ENCODE measurements at places on chromosomes 11 and 22.

GRCh38 chr11:84056653-84057376 lies 770.6 kb upstream of the CCDC90B start:
- DNase-seq: no peak

DNA sequence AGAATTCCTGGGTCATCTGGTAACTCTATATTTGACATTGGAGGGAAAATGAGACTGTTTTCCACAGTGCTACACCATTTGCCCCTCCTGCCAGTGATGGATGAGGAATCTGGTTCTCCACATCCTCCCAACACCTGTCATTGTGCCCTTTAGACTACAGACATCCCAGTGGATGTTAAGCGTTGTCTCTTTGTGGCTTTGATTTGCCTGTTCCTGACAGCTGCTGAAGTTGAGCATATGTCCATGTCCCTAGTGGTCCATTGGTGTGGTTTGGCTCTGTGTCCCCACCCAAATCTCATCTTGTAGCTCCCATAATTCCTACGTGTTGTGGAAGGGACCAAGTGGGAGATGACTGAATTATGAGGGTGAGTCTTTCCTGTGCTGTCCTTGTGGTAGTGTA lies 88.5 kb downstream of the BRD1 start:
- DNase-seq: no peak

GRCh38 chr11:134398644-134399292 lies 13.3 kb downstream of the B3GAT1 start:
- no peak for DNase-seq

DNA sequence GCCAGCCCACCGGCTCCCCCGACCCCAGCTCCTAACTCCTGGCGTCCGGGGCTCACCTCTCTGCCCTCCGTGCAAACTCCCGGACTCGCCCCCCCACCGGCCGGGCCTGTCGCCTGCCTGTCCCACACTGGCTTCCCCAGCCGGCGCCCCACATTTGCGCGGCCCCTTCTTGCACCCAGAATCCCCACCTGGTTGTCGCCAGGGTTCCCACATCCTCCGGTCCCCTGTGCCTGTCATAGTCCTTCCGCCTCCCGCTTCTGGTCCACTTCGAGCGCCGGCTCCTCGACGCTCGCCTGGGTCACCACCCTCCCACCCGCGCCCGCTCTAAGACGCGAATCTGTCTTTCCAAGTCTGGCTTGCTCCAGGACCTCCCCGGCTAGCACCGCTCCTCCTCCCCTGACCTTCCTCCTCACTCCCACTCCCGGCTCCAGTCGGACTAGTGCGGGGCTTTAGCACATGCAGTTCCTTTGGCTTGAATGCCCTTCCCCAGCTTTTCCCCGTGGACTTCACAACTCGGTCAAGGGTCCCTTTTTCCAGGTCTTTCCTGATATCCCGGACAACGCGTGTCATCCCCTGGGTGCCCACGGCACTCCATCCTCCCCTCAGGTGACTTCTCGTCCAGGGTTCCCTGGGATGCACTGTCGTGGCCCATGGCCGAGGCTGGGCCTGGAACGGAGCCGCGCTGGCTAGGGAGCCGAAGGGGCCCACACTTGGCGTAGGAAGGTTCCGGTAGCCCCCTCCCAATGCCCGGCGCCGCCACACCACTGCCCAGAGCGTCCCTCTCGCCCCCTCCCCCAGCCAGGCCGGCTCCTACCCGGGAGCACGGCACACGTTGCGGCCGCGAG lies 635 bp downstream of the SCARF2 start:
- DNase-seq: no peak

DNA sequence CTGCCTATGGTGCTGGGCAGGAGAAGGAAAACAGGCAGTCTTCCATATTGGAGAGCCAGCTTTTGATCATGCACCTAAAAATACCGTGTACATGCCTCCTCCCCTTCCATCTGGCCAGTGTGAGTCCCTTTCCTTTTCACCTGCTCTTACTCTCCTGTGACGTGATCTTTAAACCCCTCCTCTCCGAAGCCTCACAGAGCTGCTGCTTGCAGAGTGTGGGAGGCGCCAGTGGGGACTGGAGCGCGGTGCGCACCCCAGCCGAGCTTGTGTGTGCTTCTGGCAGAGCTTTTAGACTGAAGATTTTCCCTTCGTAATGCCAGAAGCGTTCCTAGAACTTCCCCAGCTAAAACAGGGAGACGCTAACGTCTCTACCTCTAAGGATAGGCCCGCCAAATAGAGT lies 29.8 kb downstream of the MUC6 start:
- no peak for DNase-seq

DNA sequence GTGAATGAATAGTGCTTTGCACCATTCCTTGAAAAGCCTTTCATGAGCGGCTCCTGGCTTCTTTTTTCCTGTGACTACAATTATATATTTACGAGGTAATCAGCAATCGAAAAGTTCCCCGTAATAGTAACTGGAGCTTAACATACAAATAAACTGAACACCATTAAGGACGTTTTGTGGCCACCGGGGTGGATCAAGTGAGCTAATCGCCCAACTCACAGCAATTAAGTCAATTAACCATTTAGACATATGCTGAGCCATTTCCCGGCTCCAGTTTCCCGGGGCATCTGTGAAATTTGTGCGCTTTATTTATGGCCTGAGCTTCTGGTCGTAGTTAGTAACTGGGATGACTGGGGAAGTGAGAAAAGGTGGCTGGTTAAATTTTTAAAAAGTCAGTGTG lies 465.2 kb downstream of the MIAT start:
- no peak for DNase-seq

- no peak for DNase-seq
Measured at GRCh38 chr11:120702656-120703055, 191.1 kb downstream of the GRIK4 start.

DNA sequence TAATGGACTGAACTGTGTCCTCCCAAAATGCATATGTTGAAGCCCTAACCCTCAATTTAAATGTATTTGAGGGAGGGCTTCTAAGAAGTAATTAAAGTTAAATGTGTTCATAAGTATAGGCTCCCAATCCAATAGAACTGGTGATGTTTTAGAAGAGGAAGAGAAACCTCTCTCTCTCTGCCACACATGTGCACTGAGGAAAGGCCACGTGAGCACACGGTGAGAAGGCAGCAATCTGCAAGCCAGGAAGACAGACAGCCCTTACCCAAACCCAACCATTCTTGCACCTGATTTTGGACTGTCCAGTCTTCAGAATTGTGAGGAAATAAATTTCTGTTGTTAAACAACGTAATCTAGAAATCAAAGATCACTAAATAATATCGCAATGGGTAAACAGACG lies 501.5 kb upstream of the ARHGAP42 start:
- no peak for DNase-seq

- DNase-seq: no peak
Measured at GRCh38 chr11:25793637-25794036, 538.3 kb upstream of the ANO3 start.

- DNase-seq: no peak
Measured at GRCh38 chr11:86277741-86278140, 24.3 kb upstream of the HIKESHI start.

GRCh38 chr22:19974268-19974861 lies 32.7 kb upstream of the TXNRD2 start:
- DNase-seq: no peak

GRCh38 chr11:134727204-134727603 lies 315.2 kb upstream of the B3GAT1 start:
- no peak for DNase-seq

- no peak for DNase-seq
Measured at GRCh38 chr11:8206251-8207079, 37.6 kb upstream of the RIC3 start.

DNA sequence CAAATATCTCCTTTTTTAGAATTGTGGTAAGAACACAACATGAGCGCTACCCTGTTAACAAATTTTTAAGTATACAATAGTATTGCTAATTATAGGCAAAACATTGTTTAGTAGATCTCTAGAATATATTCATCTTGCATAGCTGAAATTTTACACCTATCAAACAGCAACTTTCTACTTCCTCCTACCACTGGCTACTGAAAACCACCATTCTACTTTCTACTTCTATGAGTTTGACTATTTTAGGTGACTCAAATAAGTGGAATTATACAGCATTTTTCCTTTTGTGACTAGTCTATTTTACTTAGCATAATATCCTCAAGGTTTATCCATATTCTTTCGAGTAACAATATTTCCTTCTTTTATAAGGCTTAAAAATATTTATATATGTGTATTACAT lies 128.4 kb downstream of the FAM76B start:
- no peak for DNase-seq

GRCh38 chr11:122850076-122850631 lies 11.9 kb downstream of the CRTAM start:
- DNase-seq: no peak

DNA sequence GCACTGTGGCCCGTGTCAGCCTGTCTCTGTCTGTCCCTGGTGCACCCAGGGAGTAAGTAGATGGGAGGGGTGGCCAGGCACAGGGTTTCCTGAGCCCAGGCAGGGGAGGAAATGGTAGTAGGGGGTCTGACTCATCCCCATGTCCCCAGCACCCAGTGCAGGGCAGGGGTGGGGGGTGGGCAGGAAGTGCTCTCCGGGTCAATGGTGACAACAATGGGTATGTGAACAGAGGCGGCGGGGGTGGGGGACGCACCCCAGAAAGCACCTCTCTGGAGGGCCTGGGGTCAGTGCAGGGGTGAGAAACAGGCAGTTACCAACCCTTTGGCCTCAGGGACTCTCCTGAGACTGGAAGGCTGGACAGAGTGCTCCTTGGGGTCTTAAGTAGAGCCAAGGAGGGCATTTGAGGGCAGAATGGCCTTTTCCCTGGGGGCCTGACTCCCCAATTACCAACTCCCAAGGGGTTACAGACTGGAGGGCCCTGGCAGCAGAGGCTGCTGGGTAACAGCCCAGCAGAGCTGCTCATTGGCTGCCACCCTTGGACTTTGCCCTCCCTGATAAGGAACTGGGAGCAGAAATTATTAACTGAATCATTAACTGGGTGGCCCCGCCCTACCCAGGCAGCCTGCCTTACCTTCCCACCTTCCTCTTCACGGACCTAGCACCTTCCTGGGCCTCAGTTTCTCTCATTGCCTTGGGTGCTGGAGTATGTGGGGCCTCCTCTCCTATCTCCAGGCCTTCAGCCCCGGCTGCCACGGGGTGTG lies 4.2 kb downstream of the MYRF start:
- DNase-seq: no peak

- DNase-seq: no peak
Measured at GRCh38 chr11:125272821-125273220, 108.3 kb downstream of the PKNOX2 start.

- DNase-seq: no peak
Measured at GRCh38 chr11:17641792-17642350, 77.5 kb upstream of the MYOD1 start.

DNA sequence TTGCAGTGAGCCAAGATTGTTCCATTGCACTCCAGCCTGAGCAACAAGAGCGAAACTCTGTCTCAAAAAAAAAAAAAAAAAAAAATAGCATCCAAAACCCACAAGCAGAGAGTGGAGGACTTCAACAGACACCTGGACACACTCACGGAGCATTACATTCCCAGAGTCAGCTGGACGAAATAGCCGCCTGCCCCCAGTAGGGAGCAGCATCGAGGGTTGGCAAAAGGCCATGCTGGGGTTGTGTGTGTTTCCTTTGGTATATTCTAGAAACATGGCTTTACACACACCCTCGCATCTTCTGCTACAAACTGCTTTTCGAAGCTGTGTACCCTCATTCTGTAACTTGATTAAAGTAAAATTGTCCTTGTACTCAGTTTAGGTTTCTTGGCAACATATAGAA lies 5.3 kb downstream of the ADA2 start:
- no peak for DNase-seq

DNA sequence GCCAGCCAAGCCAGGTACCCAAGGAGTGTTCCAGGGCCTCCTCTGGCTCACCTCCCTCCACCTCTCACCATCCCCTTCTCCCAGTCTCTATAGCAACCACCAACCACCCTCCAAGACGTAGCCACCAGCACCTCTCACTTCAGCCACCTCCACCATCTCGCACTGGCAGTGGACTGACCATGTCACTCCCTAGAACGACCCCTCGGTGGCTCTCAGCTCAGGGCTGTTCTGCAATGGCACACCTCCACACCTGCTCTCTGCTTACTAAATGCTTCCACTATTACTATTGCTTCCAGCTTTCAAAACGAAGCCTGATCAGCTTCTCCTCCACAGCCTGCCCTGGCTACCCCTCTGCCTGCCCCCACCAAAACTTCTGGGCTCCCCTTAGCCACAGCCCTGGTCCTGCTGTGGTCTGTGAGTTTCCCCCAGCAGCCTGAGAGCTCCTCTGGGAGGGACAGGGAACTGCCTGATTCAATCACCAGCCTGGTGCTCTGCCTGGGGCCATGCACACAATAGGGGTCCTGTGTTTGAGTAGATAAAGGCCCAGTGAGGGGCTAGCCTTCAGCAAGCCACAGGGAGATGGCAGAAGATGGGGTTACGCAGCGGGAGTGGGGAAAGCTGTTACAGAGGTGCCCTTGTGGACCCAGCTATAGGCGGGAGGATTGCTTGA lies 17.5 kb upstream of the CBX7 start:
- no peak for DNase-seq

GRCh38 chr11:959608-960007 lies 33.9 kb downstream of the AP2A2 start:
- no peak for DNase-seq

DNA sequence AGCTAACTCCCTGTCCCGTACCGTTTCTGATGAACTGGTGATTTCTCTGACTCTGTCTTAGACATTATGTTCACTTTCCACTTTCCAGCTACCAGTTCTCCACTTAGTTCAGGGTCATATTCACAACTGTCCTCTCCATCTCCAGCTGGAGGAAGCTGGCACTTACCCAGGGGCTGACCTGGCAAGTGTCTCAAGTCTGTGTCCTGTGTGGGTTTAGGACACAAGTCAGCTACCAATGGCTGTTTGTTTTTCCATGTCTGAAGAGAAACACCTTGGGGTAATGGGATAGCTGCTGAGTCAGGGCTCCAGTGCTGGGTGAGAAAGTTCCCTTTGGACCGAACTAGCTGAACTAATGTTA lies 134.4 kb downstream of the CSNK2A3 start:
- DNase-seq: no peak

DNA sequence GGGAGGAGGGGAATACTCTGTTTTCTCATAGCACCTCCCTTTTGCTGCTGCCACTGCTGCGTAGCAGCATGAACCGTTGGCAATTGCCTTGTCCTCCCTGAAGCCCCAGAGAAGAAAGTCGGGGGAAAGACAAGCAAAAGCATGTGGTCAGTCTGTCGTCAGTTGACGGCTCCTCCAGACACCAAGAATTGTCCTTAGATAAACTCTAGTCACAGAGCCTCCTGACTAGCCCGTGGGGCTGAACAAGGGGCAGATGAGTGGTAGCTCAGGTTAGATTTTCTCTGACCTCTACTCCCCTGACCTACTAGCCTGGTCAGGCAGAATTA lies 126.4 kb upstream of the HSD17B12 start:
- DNase-seq: no peak

DNA sequence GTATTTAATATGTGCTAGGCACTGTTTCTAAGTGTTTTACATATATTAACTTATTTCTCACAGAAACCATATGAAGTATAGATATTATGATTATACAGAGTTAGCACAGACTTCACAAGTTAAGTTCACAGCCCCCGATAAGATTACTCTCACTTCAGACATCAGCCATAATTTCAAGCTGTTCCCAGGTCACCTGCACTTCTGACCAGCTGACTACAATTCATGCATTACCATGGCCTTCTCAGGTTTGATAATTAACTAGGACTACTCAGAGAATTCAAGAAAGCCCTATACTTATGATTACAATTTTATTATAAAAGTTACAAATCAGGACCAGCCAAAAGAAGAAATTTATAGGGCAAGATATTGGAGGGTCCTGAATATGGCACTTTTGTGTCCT lies 68.2 kb upstream of the RRM1 start:
- no peak for DNase-seq
